DMS79 treated with DMSO at 0.1 percent for 48 hours (cell line): ENCODE measurements at places on chromosomes 4 and X.

DNA sequence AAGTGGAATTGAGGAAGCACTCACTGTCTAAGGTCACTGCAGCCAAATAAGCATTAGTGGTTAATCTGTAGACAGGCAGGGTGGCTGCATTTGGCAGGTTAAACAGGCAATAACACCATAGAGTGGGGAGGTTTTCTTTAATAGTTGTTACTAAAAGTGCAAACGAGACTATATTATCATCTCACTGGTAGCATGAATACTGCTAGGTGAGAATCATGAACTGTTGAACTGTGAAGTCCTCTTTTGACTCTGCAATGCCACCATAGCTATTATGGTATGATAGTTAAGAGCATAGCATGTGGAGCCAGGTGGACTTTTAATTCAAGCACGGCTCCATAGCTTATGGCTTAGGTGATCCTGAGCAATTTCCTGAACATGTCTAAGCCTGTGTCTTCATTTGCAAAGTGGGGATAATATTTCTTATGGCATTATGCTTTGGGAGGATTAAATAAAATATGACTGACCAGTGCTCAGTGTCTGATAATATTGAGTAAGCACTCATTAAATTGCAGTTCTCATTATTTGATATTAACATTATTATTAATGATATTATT, 235.6 kb upstream of the HHIP start:
- no peak for DNase-seq

DNA sequence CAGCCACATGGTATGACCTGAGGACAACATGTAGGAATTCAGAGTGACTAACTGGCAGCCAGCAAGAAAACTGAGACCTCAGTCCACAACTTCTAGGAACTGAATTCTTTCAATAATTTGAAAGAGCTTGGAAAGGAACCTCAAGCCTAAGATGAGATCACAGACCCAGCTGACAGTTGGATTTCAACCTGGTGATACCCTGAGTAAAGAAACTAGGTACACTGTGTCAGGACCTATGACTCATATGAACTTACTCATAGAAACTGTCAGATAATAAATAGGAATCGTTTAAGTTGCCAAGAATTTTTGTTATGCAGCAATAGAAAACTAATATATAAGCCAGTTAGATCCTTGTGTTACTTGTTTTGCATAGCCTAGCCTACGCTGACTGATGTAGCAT, 102.4 kb upstream of the DCAF12L1 start:
- no peak for DNase-seq

GRCh38 chr4:40379248-40379647, 44.1 kb downstream of the CHRNA9 start:
- DNase-seq, result no peak

- no peak for DNase-seq
Observed at GRCh38 chr4:165175879-165176278, 31.5 kb upstream of the KLHL2 start.

DNA sequence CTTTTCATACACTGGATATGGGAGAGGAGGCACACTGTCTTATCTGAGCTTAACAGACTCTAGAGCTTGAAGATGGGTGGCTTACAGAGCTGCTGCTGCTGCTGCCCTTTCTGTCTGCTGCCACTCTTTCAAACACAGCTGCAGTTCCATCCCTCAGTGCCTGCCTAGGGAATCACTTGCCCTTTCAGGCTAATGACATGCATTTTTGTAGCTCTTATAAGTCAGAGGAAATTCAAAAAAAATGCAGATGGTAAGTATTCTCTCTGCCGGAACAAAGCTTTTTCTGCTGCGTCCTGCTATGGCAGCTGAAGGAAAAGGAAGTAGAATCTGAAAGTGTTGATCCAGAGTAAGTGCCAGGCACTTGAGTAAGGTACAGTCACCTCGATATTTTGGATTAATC, 460.4 kb upstream of the DIAPH2 start:
- DNase-seq, result no peak

- DNase-seq, result no peak
Observed at GRCh38 chrX:119272882-119273419, 36.9 kb downstream of the PGRMC1 start.

DNA sequence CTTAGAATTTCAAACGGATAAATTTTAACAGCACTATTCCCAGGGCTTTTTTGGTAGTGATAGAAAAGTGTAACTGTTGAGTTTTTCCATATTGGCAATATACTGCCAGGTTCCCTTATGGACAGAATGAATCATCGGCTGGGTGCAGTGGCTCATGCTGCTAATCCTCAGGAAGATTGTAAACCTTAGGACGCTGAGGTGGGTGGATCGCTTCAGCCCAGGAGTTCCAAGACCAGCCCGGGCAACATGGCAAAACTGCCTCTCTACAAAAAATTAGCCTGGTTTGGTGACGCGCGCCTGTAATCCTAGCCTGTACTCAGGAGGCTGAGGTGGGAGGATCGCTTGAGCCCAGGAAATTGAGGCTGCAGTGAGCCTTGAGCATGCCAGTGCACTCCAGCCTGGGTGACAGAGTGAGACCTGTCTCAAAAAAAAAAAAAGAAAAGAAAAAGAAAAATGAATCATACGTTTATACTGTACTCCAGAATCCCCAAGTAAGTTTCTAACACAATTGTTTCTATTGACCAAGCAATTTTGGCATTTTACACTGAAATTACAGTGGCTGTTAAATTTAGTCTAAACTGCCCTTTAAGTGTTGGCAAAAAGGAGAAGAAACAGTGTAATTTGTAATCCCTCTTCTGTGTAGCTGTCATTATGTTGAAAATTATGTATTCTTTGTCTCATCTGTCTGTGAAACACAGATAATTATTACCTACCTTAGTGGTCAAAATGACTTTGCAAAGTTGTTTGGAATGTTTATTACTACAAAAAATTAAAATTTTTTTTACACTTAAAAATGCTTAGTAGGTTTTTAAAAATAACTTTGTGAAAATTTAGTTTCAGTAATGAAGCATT, 1.8 kb downstream of the SLC30A9 start:
- DNase-seq, result no peak

- no peak for DNase-seq
Observed at GRCh38 chr4:145055533-145056257, 42.3 kb downstream of the ANAPC10 start.

DNA sequence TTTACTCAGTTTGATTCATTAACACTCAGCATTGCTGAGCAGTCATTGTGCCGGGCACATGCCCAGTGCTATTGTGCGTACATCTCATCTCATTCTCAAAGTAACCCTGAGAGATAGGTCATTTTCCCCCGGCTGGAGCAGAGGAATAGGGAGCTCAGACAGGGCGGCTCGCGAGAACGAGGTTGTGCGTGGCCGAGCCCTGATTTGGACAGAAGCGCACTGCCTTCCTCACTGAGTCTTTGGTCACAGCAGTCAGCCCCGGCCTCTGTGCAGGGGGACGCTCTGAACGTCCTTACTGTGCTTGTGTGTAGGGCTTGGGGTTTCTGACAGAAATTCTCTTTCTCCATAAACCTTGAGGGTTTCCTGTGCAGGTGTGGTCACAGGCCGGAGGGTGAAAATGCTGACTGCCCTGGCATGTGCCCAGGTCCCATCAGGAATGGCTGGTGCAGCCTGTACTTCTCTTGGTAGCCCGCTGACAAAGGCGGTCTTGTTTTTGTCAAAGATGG, 39.5 kb downstream of the NOP14 start:
- DNase-seq, result no peak

DNA sequence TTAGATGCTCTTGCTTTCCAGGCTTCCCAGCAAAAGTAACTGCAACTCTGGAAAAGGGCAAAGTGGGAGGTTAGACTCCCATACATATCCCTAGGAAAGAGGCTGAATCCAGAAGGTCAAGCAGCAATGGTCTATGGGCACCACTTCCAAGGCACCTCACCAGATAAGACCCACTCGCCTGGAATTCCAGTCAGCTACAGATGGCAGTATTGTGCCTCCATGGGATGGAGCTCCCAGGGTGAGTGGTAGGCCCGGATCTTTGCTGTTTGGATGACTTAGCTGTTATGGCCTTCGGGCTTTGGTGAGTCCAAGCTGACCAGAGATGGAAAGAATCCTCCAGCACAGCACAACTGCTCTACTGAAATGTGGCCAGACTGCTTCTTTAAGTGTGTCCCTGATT, 688.0 kb downstream of the PCDH19 start:
- DNase-seq, result no peak

GRCh38 chrX:3443184-3443583, 96.7 kb upstream of the MXRA5 start:
- DNase-seq, result no peak

DNA sequence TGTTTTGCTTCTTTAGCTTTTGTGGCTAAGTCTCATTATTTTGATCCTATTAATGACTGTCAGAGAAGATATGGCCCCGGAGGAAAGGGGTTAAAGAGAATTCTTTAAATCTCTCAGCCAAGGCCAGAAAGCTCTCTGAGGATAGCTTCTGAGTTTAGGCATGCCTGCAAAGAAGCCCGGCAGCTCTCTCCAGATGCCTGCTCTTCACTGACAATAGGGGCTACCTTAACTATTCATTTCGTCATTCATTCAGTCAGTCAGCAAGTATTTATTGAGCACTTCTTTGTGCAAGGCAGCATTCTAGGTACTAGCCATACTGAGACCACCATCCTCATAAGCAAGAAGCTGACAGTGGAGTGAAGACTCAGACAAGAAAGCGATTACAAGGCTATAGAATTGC, 34.0 kb upstream of the BMP15 start:
- no peak for DNase-seq
